ENCODE measurements at places on chromosomes 5 and 9.
A peak's percentile ranks its signal among the peaks of the same experiment; 100 is the strongest.

DNA sequence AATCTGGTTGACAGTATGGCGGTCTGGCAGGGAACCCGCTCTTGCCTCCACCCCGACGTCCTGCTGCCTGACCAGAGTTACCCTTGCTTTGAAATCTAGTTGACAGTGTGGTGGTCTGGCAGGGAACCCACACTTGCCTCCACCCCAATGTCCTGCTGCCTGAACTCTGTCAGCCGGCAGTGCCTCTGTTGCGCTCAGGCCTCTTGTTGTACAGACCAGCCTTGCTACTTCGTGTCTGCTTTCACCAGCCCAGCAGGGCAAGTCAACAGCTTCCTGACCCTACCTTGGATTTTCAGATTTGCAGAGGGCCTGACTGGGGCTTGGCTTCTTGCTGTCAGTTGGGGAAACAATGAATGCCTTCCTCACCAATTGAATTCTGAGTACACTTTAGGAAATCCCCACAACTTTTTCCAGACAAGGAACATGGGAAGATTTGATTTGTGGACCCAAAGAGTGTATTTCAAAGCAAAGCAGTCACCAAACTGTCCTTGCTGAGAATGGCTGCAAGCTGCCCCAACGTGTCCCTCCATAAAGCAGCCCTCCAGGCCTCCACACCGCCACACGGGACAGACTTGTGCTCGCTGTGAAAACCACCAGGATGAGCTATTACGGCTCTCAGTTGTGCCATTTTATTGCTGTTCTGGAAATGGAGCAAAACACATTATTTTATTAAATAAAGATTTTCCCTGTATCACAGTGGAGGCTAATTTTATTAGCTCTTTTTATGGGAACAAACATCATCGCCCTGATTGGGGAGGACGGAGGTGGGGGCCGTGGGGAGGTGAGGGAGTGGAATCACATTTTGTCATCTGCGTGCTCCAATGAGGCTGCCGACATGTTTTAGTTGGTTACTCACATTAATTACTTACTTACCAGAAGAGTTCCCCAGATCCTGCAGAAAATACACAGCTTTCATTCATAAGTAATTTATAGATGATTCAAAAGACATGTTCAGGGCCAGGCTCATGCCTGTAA, 189.3 kb downstream of the AOPEP start:
- DNase-seq: no peak

DNA sequence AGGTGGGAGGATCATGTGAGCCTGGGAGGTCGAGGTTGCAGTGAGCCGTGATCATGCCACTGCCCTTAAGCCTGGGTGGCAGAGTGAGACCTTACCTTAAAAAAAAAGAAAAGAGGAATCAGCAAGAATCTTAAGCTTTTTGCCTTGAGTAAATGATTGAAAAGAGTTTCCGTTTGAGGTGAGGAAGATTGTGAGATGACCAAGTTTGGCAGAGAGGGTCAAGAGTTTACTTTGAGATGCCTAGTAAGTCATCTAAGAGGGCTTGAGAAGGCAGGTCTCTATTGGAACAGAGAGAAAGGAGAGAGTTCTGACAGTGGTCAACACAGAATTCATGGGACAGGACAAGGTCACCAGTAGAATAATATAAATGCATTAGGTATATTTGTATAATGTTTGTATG, 572.1 kb downstream of the TLE4 start:
- no peak for DNase-seq

DNA sequence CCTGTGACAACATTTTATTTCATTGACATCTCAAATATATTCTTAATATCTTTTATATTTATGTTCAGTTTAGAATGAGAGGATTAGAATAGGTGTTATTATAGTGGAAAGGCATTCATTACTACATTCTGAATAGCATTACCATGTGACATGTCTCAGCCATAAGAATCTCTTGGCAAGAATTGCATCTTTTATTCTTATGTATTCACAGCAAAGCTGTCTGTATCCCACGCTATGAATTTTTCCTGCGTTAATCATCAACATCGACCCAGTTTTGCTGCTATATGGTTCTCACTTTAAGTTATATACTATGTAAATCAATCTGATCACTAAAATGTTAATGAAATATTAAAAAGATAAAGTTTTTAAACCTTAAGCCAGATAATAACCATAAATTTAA, 248.6 kb downstream of the TMEM232 start:
- peak; percentile 37 for DNase-seq

- DNase-seq: no peak
Observed at GRCh38 chr5:1541702-1542400, 18.1 kb upstream of the LPCAT1 start.

GRCh38 chr9:34659592-34660253, 2.7 kb downstream of the CCL27 start:
- no peak for DNase-seq
